ENCODE measurements at places on chromosomes 11 and 22. TPM values are rescaled to one million over a fixed set of nuclear protein-coding genes. Genes with fewer than 3 reads are reported as not detected.

GRCh38 chr22:34814260-34815025 lies 251.5 kb upstream of the ISX start:
- no peak overlapping the region for H3K27ac ChIP-seq
- DNase-seq, result no peak
- no peak overlapping the region for H3K4me3 ChIP-seq

DNA sequence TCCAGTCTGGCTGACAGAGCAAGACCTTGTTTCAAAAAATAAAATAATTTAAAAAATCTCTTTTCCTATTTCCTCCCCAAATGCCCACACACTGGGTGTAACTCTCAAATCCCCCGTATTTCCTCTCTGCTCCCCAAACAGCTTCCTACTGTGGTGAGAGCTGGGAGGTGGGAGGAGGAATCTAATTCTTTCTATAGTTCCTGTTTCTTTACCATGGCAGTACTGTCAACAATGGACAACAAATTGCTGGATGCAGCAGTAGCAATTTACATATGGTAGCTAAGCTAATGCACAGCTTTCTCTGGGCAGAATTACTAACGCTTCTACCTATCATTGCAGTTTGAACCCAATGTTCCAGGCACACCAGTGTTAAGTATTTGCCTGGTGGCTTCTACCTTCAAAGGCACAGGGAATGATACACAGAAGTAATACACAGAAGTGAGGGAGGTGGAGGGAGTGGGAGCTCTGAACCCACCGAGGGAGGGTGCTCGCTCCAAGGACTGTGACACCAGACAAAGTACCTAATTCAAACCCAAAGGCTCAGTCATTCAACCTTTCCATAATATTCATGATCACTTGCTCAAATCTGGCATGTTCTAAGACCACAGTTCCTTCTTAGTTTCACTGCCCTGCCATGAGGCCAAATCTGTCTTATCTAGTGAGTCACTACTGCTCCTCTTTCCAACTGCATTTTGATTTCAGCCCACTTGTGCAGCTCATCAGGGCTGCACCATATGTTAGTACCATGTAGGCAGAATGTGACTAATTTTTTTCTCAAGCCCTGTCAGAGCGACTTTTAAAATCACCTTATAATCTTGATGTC lies 37.9 kb downstream of the CELF1 start:
- peaks cover 11% of the 10 kb centered on the region for H3K4me1 ChIP-seq
- H3K36me3 ChIP-seq, result no peaks in the 10 kb centered on the region

DNA sequence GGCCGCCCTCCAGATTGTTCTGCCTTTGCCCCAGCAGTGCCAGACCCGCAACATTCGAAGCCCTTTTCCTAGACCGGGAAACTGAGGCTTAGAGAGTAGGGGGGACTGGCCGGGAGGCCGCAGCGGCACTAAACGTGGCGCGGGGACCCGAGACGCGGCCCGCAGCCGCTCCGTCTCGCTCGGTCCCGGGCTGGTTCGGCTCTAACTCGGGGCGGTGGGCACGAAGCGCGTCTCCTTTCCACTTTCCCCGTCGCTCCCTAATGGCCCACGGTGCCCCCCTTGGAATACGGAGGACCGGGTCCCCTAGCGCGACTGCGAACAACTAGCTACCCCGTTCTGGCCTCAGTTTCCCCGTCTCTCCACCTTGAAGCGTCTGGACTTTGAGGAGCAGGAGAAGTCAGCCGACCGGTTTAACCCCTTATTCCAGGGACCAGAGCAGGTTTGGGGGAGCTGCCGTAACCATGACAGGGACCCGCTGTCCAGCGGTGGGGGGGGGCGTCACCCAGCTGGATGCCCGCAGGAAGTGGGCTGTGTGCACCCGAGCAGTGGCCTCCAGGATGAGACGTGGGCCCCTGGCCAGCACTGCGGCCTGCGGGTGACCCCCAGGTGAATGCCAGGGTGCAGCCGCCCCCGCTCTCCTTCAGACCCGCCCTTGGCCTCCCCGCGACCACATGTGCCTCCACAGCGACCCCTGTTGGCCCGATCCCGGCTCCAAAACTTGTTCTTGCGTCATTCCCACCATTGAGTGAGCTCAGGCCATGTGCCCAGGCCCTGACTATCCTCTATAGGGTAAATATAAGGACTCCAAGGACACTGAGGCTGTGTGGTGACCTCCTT lies 1.1 kb downstream of the CDC42EP1 start:
- peak overlapping the region; percentile 61 for H3K4me3 ChIP-seq
- H3K27ac ChIP-seq, result peak overlapping the region; percentile 99
- H3K27me3 ChIP-seq, result no peaks in the 10 kb centered on the region
- H3K36me3 ChIP-seq, result peaks cover 3% of the 10 kb centered on the region
- DNase-seq, result peak; percentile 98

- no peaks in the 10 kb centered on the region for H3K36me3 ChIP-seq
- peaks cover 3% of the 10 kb centered on the region for H3K4me1 ChIP-seq
- no peak overlapping the region for H3K27ac ChIP-seq
- DNase-seq, result no peak
- no peaks in the 10 kb centered on the region for H3K27me3 ChIP-seq
These were observed 34.4 kb downstream of the CCDC34 start for GRCh38 chr11:27328614-27329013.

DNA sequence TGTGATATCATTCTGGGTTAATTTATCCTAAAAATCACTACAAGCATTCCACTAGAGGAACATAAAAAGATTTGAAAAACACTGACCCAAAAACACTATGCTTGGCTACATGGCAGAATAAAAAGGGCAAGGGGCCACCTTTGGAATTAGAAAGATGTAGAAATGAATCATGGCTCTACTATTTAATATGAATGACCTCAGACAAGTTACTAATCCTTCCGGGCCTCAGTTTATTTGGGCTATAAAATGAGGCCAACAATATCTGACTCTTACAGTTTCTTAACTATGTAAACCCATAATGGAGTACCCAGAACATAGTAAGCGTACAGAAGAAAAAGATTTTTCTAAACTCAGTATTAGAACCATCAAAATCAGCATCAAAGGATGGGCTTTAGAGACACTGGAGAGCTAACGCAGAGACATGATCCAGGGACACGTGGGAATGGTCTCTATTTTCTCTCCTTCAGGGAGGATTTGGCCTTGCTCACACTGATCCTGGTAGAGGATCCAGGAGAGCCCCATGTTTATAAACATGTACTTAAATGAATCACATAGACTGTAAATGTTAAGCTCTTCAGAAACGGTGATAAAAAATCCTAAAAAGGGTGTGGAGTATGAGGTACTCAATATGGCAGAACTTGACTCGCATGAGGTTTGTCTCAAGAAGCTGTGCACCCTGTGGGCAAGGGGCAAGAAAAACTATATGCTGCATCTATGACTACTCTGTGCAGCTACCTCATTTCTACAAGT lies 288.4 kb upstream of the PITPNB start:
- no peak for DNase-seq
- peaks cover 2% of the 10 kb centered on the region for H3K4me1 ChIP-seq
- H3K27me3 ChIP-seq, result no peaks in the 10 kb centered on the region

DNA sequence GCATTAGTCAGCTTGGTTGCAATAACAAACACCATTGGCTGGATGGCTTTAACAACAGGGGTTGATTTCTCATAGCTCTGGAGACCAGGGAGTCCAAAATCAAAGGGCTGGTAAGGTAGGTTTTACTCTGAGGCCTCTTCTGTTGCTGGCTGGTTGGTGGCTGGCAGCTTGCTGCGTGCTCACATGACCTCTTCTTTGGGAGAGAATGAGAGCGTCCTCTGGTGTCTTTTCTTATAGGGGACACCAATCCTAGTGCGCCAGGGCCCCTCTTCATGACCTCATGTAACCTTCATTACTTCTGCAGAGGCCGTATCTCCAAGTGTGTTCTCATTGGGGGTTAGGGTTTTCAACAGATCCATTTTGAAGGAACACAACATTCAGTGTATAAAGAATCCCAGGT lies 1308.3 kb downstream of the TBC1D22A start:
- no peak overlapping the region for H3K27ac ChIP-seq
- DNase-seq, result no peak
- H3K4me1 ChIP-seq, result no peaks in the 10 kb centered on the region
- H3K4me3 ChIP-seq, result no peak overlapping the region

- H3K4me1 ChIP-seq, result peaks cover 2% of the 10 kb centered on the region
- DNase-seq, result peak; percentile 14
- no peak overlapping the region for H3K4me3 ChIP-seq
These were observed 28.0 kb upstream of the GNB1L start for GRCh38 chr22:19882446-19883381.

DNA sequence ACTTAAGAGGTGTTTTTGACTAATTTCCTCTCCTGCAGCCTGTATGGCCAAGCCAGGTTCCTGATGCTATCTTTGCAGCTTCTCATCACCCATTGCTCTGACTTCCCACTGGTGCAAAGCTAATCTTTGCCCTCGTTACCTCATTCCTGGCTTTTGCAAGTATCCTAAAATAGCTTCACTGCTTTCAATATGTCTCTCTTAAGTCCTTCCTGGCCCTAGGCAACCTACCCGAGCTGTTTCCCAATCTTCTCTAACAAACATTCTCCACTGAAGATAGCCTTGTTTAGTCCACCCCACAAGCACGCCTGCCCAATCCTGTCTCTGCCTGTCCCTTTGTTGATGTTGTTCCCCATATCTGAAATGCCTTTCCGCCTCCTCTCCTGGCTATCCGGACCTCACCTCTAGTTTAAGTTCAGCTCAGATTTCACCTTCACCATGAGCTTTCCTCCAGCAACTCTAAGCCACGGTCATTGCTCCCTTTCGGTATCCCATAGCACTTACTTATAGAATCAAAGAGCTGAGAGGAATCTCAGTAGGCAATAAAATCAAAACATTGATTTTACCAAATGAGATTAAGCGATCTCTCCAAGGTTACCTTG lies 30.1 kb upstream of the CECR2 start:
- no peak overlapping the region for H3K27ac ChIP-seq
- H3K27me3 ChIP-seq, result no peaks in the 10 kb centered on the region
- no peaks in the 10 kb centered on the region for H3K36me3 ChIP-seq
- no peak for DNase-seq

DNA sequence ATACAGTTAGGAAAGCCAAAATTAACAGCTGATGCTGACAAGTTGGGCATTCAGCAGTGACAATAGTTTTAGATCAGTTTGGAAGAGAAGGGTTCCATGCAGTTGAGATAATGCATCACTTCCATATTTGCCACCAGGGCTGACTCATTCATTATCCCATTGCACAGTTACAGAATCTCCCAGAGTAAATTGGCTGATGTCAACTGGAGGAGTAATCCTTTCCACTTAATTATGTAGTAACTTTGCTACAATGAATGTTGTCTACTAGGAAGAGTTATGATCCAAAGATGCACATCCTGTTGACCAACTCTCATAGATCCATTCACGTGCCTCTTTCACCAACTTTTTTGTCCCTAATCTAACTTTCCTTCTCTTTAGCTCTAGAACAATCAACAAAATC lies 123.3 kb upstream of the LUZP2 start:
- no peak for DNase-seq
- H3K4me1 ChIP-seq, result no peaks in the 10 kb centered on the region
- H3K27me3 ChIP-seq, result no peaks in the 10 kb centered on the region
- no peak overlapping the region for H3K4me3 ChIP-seq
- no peaks in the 10 kb centered on the region for H3K36me3 ChIP-seq
- H3K27ac ChIP-seq, result no peak overlapping the region

DNA sequence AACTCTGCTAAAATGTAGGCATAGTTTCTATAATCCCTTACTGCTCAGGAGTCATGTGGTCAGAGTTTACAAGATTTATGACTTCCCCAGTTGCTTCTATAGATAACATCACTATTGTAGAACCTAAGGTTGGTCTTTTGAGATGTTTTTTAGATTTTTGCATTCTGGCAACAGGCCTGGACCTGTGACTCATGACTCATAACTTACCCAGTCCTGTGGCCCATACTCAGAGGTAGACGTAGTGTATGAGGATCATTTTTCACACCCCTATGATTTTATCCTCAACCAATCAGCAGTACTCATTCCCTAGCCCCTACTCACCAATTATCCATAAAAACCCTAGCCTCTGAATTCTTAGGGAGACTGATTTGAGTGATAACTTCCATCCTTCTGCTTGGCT lies 384.4 kb upstream of the DDI1 start:
- no peaks in the 10 kb centered on the region for H3K27me3 ChIP-seq
- H3K27ac ChIP-seq, result no peak overlapping the region
- no peak for DNase-seq
- no peak overlapping the region for H3K4me3 ChIP-seq
- no peaks in the 10 kb centered on the region for H3K4me1 ChIP-seq

- no peaks in the 10 kb centered on the region for H3K27me3 ChIP-seq
- no peaks in the 10 kb centered on the region for H3K4me1 ChIP-seq
- H3K4me3 ChIP-seq, result no peak overlapping the region
- no peak overlapping the region for H3K27ac ChIP-seq
These were observed 76.9 kb downstream of the KCNJ1 start for GRCh38 chr11:128790196-128790595.

DNA sequence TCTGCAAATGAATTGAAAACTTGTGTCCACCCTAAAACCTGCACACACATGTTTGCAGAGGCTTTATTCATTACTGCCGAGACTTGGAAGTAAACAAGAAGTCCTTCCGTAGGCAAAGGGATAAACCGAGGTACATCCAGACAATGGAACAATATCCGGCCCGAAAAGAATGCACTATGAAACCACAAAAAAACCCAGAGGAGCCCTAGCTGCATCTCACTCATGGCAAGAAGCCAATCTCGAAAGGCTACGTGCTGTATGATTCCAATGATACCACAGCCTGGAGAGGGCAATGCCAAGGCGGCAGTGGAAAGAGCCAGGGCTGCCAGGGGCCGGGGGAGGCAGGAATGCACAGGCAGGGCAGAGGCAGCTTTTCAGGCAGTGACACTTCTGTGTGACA lies 3.2 kb upstream of the MRPL23 start:
- H3K36me3 ChIP-seq, result no peaks in the 10 kb centered on the region
- no peak overlapping the region for H3K27ac ChIP-seq
- H3K4me3 ChIP-seq, result no peak overlapping the region
- peaks cover 1% of the 10 kb centered on the region for H3K4me1 ChIP-seq
- no peaks in the 10 kb centered on the region for H3K27me3 ChIP-seq
- peak; percentile 6 for DNase-seq

LYVE1 gene
- total RNA-seq, result 34.5 TPM

TMEM132A gene
- 21.3 TPM for total RNA-seq

FOSL1 gene
- 4.9 TPM for total RNA-seq

Data from ovary (tissue), 10 donors.